ENCODE measurements at places on chromosomes 16 and 17.

GRCh38 chr17:75610103-75610984, 22.7 kb downstream of the MYO15B start:
- DNase-seq: no peak

GRCh38 chr17:6713130-6713917, at the start of gene SLC13A5:
Gene SLC13A5, minus strand, starts transcription at chr17:6713369. Its CDS starts 36 bp downstream, at chr17:6713333.
- no peak for DNase-seq

GRCh38 chr16:18784917-18785623, 5.1 kb downstream of the RPS15A start:
- no peak for DNase-seq

DNA sequence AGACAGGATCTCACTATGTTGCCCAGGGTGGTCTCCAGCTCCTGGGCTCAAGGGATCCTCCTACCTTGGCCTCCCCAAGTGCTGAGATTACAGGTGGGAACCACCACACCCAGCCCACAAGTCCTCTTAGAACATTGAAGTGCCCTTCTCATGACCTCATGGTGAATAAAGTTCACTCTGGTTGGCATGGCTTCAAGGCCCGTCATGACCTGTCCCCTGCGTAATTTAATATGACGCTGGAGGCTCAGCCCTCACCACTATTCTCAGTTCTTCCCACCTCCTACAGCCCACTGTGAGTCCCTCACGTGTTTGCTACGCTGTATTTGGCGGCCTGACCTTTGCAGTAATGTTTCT, 1.9 kb downstream of the ENDOV start:
- no peak for DNase-seq

DNA sequence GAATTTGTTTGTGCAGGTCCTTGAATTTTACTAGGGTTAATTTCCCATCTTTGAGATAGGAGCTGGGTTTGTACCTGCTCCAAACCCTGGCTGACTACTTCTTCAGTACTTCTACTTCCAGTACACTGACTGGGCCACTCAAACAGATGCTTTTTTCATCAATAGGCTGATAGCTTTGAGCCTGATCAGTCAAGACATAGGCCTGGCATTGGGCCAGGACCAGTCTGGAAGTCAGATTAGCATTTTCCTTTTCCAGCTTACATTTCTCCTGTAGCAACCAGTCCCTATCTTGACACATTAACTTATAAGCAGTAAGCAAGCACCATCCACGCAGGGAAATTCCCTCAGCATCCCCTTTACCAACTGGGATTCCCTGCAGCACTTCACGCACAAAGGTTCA, 7.5 kb upstream of the TMEM101 start:
- DNase-seq: no peak

DNA sequence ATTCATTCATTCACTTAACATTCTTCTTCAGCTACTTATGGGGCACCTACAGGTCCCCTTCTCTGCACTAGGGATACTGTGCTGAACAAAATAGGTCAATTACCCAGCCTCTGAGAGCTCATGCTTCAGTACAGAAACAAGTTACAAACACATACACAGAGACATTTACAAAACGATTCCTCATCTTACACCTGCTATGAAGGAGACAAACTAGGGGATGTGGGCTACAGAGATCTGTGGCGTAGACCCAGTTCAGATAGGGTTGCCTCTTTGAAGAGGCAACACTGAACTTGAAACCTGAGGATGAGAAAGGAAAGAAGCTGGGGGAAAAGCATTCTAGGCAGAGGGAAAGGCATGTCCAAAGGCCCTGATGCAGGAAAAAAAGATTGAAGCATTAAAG, 5.2 kb downstream of the IL21R start:
- no peak for DNase-seq

GRCh38 chr16:81651758-81652718, 127.1 kb upstream of the PLCG2 start:
- DNase-seq: no peak

DNA sequence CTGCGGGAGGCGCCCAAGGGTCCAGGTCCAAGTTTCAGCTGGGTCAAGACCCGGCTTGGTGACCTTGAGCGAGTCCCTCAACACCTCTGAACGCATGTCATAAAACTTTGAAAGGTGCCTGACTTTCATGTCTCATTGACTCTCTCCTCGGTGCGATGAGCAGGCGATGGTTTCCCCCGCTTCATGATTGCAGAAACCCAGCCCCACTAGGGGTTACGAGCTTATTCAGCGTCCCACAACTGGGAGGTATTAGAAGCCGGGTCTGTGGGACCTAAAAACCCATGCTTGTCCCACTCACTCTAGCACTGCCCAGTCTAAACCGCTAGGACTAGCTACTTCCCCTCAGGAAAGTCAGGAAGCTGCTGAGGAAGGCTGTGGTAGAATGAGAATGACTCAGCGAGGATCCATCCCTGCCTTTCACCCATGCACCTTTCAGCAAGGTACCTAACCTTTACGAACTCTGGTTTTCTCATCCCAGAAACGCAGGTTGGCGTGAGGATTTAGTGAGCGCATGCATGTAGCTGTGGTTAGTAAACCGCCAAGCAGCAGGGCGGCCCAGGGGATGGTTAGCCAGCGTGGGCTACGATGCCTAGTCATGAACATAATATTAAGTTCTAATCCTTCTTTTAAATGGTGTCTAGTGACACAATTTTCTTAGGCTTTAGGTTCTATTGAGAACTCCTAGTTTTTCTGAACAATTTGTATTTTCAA, 26.2 kb upstream of the RFFL start:
- peak; percentile 53 for DNase-seq

- DNase-seq: no peak
These were observed 51.0 kb upstream of the WSB1 start for GRCh38 chr17:27242951-27243350.

DNA sequence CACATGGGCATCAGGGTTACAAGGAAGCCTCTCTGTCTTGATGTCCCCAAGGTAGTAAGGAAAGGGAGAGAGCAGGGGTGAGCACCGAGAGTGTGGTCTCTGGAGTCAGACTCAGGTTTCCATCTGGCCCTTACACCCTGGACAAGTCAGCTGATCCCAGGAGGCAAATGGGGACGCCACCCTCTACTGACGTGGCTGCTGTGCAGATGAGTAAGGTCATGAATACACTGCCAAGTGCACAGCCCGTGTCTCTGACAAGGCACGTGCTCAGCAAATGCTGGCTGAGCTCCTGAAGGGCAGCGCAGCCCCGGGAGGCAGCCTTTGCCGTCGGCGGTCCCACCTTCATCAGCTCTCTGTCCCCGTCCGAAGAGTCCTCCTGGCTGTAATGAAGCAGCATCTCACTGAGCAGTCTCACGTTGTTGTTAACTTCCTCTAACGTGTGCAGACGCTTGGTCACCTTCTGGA, 19.4 kb downstream of the GGA3 start:
- no peak for DNase-seq

DNA sequence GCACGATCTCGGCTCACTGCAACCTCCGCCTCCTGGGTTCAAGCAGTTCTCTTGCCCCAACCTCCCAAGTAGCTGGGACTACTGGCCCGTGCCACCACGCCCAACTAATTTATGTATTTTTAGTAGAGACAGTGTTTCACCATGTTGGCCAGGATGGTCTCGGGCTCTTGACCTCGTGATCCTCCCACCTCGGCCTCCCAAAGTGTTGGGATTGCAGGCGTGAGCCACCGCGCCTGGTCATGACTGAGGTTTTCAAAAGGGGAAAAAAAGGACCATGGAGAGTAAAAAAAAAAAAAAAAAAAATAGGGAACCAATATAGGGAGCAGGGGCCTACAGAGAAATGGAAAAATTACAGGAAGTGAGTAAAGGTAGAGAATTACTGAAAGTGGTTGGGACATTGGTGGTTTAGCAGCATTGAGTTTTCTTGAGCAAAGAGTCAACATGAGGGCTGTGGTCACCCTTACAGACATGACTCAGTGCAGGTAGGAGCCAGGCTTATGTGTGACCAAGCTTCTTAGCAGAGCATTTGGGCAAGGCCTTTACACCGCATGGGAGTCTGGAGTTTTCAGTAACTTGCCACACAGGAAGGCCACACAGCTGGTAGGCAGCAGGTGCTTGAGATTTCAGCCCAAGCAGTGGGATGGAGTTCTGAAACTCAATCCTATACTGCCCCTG, 447.3 kb downstream of the HS3ST3B1 start:
- DNase-seq: no peak

DNA sequence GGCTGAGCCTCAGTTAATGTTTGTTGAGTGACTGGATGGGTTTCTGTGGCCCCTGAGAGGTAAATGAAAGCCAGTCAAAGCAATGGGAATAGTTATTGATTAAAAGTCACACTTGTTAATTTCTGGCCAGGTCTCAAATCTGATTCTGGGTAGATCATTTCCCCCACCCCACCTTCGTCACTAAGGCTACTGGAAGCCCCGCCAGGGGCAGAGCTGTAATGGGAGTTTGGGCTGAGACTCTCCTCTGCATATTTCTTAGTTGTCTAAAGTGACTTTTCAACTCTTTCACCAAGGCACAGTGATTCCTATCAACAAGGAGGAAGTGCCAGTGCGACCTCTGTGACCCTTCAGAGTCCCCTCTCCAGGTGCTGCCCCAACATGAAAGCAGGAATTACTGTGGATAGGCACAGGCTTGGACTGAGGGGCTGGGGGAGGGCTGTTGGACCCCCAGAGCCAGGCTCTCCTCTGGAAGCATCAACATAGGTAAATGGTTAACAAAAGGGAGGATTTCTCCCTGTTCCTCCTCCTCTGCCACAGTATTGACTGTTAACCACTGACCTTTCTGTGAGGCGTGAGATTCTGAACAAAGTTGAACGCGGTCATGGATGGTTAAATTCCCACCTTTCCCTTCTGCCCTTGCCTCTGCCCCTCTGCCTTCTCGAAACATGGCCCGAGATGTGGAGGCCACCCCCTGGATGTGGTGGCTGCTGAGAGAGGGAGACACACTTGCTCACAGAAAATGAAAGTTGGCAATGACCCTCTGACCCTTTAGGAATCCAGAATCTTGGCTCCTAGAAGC, 20.8 kb upstream of the TBX2 start:
- no peak for DNase-seq

GRCh38 chr16:66475232-66475631, 48.1 kb downstream of the BEAN1 start:
- no peak for DNase-seq

DNA sequence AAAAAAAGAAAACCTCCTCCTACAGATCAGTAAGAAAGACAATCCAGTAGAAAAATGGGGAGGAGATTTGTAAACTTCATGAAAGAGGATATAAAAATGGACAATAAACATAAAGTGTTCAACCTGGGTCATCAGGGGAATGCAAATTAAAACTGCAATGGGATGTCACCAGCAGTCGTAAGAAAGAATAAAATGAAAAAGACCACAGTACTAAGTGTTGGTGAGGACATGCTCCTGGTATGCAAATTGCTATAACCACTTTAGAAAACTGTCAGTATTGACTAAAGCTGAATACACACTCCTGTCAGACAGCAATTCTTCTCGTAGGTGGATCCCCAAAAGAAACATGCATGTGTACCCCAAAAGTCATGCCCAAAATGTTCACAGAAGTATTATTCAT, 265.3 kb upstream of the CACNG5 start:
- no peak for DNase-seq

DNA sequence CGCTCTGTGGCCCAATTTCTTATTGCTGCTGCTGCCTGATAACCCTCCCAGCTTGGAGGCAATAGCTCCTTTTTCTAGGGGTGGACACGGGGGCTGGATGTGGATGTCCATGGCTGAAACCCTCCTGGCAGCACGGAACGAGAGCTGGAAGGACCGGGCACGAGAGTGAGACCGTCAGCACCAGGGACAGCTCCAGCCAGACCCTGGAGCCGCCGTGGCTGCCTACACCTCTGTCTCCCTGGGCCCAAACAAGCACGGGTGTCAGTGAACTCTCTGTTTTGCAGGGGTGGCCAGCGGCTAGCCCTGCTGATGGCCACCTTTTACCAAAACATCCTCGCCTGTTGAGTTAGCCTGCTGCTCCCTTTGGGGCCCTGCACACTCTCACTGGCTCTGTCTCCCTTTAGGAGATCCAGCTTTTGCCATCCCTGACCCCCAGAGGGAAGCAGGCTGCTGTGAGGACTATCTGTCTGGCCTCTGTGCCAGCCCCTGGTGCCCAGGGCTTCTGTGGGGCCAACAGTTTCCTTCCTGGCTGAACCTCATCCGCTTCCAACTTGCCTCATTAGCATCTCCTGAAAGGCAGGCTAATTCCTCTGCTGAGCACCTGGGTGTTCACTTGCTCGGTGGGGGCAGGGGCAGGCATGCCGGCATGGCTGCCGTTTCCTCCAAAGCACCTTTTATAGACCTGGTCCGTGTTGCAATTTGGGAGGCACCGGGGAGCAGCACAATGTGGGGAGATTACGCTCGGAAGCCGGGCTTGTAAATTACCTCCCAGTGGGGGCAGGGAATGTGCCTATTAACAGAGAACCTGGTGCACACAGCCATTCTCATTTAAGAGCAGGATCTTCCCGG, 118.1 kb downstream of the ENGASE start:
- no peak for DNase-seq

- no peak for DNase-seq
These were observed 15.8 kb upstream of the AGRP start for GRCh38 chr16:67499106-67499505.

- DNase-seq: no peak
These were observed 12.0 kb downstream of the UNC13D start for GRCh38 chr17:75832164-75832651.

- no peak for DNase-seq
These were observed 51.2 kb upstream of the HNF1B start for GRCh38 chr17:37796076-37796475.

GRCh38 chr16:70611224-70611598, 35.1 kb upstream of the IL34 start:
- DNase-seq: no peak

GRCh38 chr16:50994995-50995394, 156.1 kb downstream of the SALL1 start:
- DNase-seq: no peak

DNA sequence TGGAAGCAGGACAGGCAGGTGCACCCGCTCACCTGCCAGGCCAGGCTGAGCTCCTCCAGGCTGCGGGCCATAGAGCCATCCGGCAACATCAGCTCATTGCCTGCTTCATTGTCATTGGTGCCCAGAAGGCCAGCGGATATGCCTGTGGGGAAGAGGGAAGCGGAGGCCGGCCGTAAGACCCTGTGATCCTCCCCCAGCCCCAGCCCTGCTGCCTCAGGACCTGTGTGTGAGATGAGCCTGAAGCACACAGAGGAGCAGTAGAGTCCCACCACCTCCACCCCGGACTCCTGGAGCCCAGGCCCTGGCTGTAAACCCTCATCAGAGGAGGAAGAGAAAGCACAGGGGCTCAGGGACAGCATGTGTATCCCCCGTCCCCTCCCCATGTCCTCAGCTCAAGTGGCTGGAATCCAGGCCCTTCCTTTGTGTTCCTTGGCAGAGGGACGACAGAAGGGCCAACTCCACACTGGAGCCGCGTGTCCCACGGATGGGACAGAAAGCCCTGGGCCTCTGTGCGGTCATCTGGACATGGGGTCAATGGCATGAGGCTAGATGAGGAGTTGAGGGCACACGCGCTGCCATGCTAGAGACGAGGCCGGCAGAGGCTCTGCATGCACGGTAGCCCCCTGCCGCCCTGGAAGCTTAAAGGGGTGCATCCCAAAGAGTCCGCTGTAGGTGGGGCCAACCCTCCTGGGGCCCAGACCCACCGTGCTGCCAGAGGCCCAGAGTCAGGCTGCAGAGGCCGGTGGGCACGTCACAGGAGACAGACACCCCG, 39.1 kb downstream of the RMI2 start:
- no peak for DNase-seq
